ENCODE measurements at places on chromosomes 5 and 9.

DNA sequence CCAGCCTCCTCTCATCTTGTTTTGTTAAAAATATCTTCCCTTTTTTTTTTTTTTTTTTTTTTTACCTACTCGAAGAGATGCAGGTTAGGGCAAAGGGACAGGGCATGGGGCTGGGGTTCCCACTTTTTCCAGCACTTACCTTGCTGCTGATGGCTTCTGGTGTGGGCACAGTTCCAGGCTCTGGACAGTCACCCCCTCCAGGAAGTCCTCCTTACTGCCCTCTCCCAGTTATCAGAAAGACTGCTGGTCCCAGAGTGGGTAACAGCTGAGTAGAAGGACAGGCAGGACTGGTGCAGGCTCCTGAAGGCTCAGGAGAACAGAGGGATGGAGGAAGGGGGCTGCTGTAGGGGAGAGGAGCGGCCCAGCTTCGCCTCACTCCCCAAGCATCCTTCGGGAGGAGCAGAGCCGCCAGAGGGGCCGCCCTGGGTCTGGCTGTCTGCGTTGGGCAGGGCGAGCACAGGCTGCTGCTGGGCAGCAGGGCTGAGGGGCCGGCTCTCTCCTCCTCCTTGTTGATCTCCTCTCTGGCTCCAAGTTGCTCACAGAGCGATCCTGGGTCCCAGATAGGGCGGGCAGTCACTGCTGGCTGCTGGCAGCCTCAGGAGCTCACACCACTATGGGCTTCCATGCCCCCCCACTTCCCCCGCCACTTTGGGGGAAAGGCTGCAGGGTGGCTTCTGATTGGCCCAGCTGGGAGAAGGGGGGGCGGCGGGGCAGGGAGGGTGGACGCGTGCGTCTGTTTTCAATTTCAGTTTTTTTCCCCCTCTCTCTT, at the start of gene PDGFRB:
TSS of gene PDGFRB (minus strand) at position 588 of the 769 bp plus-strand sequence. CDS start 18,798 bp downstream, outside the sequence.
- DNase-seq: peak; percentile 76

- DNase-seq: no peak
These were observed 32.3 kb downstream of the GLRA1 start for GRCh38 chr5:151892393-151892792.

DNA sequence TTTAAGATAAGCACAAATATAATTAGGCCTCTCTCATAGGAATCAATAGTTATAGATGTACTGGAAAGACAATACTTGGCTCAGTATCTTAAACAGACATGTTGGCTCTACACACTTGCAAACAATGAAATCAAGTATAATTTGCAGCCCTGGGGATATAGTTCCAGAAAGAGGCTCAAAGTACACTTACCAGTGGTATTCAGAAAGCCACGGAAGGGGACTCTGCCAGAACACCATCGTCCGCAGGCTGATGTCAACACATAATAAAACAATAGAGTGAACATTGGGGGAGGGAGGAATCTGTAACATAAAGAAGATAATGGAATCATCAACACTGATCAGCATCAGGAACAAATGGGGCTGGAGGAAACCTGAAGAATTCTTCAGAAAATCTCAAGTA, 31.2 kb upstream of the EBF1 start:
- no peak for DNase-seq

DNA sequence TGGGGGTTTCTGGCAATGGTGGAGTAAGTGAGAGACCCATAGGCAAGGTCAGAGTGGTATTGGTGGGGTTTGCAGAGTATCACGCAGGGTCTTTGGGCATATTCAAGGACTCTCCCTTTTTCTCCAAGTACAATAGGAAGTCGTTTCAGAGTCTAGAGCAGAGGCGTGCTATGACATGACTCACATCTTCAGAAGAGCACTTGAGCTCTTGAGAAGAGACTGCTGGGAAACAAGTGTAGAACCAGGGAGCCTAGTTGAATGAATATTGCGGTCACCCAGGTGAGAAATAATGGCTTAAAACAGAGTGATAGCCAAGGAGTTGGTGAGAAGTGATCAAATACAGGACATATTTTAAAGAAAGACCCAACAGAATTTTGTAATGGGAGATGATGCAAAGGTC, 813.4 kb downstream of the TLE1 start:
- DNase-seq: no peak

- DNase-seq: no peak
These were observed 32.6 kb upstream of the SLC6A19 start for GRCh38 chr5:1168796-1169195.

- peak; percentile 74 for DNase-seq
These were observed 4.5 kb downstream of the ELAVL2 start for GRCh38 chr9:23821375-23822181.

DNA sequence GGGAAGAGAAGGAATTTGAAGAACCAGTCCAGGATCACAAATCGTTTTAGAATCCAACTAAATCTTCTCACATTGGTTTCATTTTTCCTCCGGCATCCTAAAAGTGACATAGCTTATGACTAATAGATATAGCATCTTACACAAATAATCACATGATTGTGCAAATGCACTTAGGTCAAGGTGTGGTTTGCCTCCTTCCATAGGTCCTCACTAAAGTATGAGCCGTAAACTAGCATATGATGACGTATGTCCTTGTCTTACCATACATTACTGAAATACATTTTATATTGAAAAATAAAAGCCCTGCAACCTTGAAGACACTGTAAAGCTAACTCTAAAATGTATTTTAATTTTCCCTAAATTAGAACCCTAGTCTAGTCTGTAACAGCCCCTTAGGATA, 362.7 kb upstream of the ADAMTS16 start:
- DNase-seq: no peak
